ENCODE measurements at places on chromosomes 13 and 19. TPM values are rescaled to one million over a fixed set of nuclear protein-coding genes. Genes with fewer than 3 reads are reported as not detected.
A peak's percentile ranks its signal among the peaks of the same experiment; 100 is the strongest.

DNA sequence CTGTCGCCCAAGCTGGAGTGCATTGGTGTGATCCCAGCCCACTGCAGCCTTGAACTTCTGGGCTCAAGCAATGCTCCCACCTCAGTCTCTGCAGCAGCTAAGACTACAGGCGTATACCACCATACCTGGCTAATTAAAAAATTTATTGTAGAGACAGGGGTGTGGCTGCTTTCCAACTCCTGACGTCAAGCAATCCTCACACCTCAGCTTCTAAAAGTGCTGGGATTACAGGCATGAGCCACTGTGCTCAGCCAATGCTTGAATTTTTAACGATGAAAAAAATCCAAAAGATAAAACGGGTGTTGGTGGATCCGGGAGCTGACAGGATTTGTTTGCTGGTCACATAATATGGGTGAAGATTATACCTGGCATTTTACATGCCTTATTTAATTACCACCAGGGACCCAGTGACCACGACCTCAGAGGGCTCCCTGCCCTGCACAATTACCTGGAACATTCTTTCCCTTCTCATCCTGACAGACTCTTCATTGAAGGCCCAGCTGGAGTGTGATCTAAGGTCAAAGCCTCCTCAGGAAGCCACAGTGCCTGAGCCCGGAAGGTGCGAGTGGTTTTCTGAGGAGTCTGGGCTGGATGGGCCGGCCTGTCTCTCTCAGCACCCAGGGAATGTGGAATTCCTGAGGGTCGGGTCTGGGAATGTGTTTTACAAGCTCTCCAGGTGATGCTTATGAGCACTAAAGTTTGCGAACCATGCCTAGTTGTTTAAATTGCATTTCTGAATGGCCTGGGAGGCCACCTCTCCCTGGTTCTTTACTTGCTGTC, 193.3 kb downstream of the USP12 start:
- no peak for DNase-seq

- DNase-seq = no peak
Measured at GRCh38 chr19:49217382-49217781, 59.8 kb downstream of the TRPM4 start.

Gene PSG7
- total RNA-seq = not detected

DNA sequence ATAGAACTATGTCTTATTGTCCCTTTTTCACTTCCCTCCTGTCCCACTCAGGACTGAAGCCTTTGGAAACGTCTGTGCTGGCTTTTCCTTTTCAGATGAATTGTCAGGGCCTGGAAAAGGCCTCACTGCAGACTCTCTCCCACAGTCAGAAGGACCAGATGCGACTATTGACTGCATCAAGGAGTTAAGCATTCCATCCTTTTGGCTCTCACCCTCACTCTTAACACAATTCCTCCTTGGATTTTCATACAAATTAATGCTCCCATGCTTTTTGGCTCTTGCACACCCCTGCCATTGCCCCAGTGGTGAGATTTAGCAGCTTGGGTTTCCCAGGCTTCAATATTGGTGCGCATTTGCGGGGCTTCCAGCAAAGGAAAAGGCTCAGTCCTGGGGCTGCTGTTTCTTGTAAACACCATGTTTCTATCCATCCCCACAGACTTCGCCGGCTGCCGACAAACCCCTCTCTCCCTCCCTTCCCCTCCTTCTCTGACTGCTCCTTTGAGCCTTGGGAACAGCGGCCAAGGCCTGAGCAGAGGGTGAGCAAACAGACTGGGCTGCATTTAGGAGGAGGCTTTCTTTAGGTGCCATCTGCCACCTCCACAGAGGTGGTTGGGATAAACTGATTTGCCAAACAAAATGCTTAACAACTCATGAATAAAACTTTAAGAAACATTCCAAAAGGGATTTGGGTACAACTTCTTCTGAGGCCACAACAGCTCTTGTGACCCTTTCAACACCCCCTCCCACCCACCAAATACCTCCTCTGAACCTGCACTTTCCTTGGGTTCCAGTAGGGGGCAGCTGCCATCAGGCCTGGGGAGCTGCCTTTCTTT, 48.6 kb upstream of the PCDH8 start:
- no peak for DNase-seq

GRCh38 chr13:74886502-74886901, 595.5 kb downstream of the TBC1D4 start:
- DNase-seq = no peak

DNA sequence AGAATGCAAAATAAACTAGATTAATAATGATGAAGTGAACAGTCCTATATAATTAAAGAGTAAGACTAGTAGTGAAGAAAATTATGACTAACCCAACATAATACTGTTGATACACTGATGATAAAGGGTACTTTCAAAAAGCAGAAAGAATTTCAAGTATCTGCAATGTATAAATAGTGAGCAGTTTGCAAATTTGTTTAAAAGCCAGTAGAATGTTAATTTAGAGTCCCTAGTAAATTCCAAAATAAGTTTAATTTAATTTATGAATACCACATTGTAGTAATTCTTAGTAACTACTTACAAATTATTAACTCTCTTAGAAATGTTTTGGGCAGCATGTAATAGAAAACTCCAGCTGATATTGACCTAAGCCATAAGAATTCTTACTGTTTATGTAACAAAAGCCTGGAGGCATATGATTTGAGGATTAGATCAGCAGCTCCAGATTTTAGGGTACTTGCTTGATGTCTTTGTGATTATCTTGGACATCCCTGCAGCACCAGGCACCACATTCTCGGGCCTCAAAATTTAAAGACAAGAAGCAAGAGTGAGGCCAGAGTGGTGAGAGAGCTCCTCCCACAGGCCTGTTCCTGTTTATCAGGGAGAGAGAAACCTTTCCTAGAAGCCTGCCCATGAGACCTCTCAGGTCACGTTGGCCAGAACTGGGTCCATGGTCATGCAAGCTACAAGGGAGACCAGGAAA, 67.6 kb upstream of the TDRD3 start:
- DNase-seq = peak; percentile 13

Gene CYP4F22
- not detected for total RNA-seq

Gene ZNF491
- not detected for total RNA-seq
